ENCODE measurements at places on chromosomes 12 and 14. TPM values are rescaled to one million over a fixed set of nuclear protein-coding genes. Genes with fewer than 3 reads are reported as not detected.

PRH2 gene
- not detected for total RNA-seq

CYP27B1 gene
- 5.4 TPM for total RNA-seq

SLC39A9 gene
- 137 TPM for total RNA-seq

LETMD1 gene
- 72.1 TPM for total RNA-seq

PIK3C2G gene
- total RNA-seq, result 0.10 TPM

TMEM52B gene
- total RNA-seq, result not detected

ITGA7 gene
- total RNA-seq, result 0.38 TPM

PROX2 gene
- not detected for total RNA-seq
